ENCODE measurements at places on chromosomes 7 and 10. TPM values are rescaled to one million over a fixed set of nuclear protein-coding genes. Genes with fewer than 3 reads are reported as not detected.

The HOGA1 gene
- 2.7 TPM for total RNA-seq

DNA sequence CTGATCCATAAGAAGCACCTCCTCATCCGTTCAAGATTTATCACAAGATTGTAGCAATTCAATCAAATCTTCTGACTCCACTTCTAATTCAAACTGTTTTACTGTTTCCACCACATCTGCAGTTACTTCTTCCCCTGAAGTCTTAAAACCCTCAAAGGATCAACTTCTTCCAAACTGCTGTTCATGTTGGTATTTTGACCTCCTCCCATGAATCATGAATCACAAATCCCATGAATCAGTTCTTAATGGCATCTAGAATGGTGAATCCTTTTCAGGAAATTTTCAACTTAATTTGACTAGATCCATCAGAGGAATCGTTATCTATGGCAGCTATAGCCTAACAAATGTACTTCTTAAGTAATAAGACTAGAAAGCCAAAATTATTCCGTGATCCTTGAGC lies 122.3 kb downstream of the IMMP2L start:
- DNase-seq = no peak

GRCh38 chr10:119784340-119785067 lies 58.7 kb downstream of the INPP5F start:
- DNase-seq = no peak

- no peak for DNase-seq
These were observed 326.0 kb upstream of the NPSR1 start for GRCh38 chr7:34332006-34332405.

GRCh38 chr7:57201895-57202210 lies 69.6 kb upstream of the ZNF479 start:
- DNase-seq = no peak

- no peak for DNase-seq
These were observed 87.9 kb downstream of the SLC37A3 start for GRCh38 chr7:140310337-140311002.

Measured in prostate gland (tissue), 2 donors.